Stimulated activated CD4-positive, alpha-beta T cell treated with anti-CD3 and anti-CD28 coated beads, Interleukin-12 subunit alpha, Interleukin-12 subunit beta, amount 100 ng/mL, for 24 hours (primary cell): ENCODE measurements at places on chromosomes 3 and 15.

- no peak for DNase-seq
Observed at GRCh38 chr15:71542836-71543235, 267.5 kb upstream of the NR2E3 start.

GRCh38 chr3:72579581-72580245, 268.5 kb downstream of the SHQ1 start:
- no peak for DNase-seq

DNA sequence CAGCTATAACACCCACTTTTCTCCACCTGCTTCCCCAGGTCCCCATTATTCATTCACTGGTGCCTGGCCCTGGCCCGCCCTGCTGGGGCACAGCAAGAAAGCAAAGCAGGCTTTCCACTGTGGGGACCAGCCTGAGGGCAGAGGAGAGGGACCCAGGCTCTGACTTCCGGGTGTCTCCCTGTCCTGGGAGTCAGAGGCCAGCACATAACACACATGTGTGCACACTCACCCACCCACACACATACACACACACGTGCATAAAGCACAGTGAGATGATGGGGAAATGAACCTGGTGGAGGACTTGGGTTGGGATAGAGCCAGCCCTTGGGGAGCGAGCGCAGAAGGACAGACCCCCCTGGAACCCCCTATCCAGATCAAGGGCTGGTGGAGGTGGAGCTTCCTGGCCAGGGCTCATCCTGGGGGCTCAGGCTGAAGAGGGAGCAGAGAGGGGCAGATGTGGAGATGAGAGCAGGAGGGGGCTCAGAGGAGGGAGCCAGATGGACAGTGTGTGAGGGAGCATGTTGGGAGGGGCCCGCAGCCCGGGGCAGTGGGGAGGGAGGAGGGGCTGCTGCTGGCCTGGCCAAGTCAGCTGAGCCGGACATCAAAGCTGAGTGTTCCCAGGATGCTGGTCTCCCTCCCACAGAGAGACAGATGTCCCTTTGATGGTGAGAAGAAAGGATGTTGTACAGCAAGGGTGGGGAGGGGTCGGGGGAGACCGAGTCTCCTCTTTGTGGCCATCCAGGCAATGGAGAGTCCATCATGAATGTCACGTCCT, 78.2 kb downstream of the LINGO1 start:
- no peak for DNase-seq

- DNase-seq = no peak
Observed at GRCh38 chr3:49775538-49775937, 10.8 kb downstream of the IP6K1 start.

DNA sequence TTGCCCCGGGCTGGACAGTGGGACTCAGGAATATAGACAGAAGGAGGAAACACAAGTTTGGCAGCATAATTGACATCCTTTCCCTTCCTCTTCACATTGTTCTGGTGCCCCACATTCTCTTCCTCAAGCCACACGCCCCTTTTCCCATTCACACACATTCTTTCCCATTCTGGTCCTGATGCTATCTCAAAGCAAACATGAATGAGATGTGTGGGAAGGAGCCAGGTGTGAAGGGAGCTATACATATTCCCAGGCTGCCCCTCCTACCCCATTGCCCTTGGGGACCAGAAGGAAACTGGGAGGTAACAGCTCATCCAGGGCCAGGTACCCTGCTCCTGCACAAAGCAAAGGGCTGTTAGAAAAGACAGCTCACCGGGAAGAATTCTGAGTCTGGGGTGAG, 23.4 kb upstream of the CLK3 start:
- DNase-seq = no peak

GRCh38 chr3:51968883-51969678, 1.8 kb upstream of the PCBP4 start:
- DNase-seq = no peak
